ENCODE measurements at places on chromosomes 2 and 18.

- no peak for DNase-seq
Observed at GRCh38 chr2:120670371-120670770, 65.3 kb upstream of the GLI2 start.

DNA sequence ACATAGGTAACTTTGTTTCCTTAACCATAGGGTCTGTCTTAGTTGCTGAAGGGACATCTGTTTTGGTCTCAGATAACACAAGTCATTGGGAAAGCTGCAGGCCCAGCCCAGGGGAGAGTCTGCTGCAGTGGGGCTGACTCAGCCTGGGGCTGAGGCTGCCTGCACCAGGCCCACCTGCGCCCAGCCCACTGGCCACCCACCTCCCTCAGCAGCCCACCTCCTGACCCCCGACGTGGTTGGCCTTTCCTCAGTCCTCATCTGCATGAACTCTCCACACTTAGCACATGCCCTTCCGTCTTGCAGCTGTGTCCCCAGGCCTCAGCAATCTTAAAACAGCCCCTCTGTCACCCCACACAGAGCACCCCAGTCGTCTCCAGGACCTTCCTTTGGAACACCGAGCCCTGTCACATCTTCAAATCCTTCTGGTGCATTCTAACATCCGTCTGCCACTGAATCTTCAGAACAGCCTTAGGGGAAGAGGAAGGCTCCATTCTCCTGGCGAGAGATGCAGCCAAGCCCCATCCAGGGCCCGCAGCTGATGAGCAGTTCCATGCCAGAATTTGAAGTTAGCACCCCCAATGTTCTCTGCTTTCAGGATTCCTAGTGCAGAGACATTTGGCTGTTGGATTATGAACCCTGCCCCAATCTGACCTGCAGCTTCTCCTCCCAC lies 231.4 kb downstream of the SEPTIN10 start:
- DNase-seq, result no peak

GRCh38 chr2:212299333-212299732 lies 239.3 kb downstream of the ERBB4 start:
- DNase-seq, result no peak

GRCh38 chr2:65064728-65065552 lies 8.7 kb downstream of the CEP68 start:
- DNase-seq, result peak; percentile 60

DNA sequence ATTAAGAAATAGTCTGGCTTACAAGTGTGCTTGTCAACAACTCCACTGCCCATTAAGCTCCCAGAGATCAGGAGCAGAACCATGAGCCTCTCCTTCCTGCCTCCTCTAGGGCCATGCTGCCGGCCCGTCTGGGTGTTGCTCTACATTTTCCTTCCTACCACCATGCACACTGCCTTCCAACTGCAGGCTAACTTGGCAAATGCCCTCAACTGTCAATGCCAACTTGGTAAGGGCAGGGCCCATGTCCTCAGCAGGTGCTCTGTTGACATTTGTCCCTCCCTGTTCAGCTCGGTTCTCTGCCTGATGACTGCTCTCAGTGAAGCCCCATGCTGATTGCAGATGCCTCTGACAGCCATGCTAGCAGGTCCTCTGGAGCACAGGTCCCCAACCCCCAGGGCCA lies 345.2 kb downstream of the ALK start:
- no peak for DNase-seq

DNA sequence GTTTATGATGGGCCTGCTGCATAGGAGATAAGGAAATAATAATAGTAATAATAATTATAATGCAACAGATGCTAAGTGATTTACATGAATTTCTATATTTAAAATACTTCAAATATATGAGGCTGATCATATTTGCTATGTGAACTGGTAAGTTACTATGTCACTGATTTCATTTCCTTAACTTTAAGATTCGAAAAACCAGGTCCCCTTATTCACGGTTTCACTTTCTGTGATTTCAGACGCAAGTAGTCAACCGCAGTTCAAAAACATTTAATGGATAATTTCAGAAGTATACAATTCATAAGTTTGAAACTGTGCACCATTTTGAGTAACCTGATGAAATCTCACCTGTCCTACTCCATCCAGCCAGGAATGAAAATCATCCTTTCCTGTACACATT lies 1697.1 kb upstream of the LRRTM1 start:
- DNase-seq, result no peak

- DNase-seq, result no peak
Observed at GRCh38 chr2:119305497-119306195, 61.0 kb downstream of the C2orf76 start.

- no peak for DNase-seq
Observed at GRCh38 chr2:182866461-182867406, at the start of gene FRZB. TSS of gene FRZB (minus strand) at chr2:182866637. CDS start at chr2:182866552, 85 bp downstream.

DNA sequence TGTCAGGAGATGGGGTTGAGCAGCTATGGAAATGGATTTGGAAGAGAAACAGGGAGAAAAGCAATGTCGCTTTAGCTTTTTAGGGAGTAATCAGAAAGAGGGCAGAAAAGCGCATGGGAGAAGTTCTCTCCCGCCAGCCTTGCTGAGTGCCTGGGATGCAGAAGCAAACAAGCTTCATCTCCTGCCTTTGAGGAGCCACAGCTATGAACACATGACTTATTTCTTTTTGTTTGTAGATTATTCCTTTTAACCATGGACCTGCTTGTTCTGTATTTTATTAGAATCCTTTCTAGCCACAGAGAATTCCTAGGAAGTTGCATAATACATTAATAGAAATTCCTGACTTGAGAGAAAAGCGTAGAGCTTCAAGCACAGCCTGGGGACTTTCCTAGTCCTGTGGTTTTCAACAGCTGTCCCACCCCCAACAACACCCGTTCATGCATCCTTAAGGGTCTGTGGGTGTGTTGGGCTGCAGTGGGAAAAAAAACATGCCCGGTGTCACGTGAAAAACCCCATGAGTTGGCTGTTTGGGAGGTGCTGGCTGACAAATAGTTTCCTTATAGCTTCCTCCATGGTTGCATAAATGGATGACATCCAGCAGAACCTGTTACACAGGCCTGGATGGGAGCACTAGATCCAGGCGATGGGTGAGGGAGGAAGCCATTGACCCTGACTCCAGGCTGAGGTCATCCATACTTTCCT lies 14.9 kb downstream of the SLC9A4 start:
- DNase-seq, result no peak

- peak; percentile 87 for DNase-seq
Observed at GRCh38 chr2:224927646-224928173, 114.6 kb downstream of the DOCK10 start.

- DNase-seq, result no peak
Observed at GRCh38 chr18:62486290-62486964, 36.4 kb upstream of the ZCCHC2 start.

- no peak for DNase-seq
Observed at GRCh38 chr2:100893392-100894104, 73.6 kb downstream of the NPAS2 start.

GRCh38 chr18:6947338-6948030 lies 170.1 kb downstream of the LAMA1 start:
- no peak for DNase-seq

DNA sequence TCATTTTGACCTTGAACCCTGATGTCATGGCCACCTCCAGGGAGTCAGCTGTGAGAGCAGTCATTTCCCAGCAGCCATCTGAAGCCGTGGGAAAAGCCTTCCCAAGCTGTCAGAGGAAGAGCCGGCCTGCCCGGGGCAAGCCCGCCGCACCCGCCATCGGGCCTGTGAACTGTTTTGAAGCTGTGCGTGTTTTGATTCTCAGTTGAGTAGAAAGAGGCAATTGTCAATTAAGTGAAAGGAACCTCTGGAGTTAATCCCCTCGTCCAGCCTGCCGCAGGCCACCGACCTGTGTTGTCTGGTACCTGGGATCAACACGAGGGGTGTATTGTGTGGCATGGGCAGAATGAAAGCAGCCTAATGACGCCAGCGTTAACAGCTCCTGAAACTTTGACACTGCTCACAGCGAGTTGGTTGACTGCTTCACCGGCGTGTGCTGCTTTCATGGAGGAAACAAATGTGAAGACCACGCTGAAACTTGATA lies 318.4 kb downstream of the AGAP1 start:
- no peak for DNase-seq

- no peak for DNase-seq
Observed at GRCh38 chr2:61011678-61012077, 5.8 kb upstream of the PEX13 start.

DNA sequence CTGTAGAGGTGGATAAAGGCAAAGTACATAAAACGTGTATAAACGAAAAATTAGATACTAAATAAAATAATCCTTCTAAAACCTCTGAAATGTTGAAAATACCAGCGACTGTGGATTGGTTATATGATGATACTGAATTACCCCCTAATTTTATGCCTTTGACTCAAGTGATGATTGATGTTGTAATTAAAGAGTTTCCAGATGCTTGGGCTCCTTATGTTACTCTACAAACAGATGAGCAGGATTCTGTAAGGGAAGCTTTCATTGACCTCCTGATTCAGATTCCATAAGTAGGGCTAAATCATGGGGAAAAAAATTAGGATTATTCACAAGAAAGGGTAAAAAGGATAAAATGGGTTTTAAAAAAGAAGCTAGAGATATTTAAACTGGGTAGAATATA lies 418.2 kb upstream of the SLC39A10 start:
- DNase-seq, result no peak

DNA sequence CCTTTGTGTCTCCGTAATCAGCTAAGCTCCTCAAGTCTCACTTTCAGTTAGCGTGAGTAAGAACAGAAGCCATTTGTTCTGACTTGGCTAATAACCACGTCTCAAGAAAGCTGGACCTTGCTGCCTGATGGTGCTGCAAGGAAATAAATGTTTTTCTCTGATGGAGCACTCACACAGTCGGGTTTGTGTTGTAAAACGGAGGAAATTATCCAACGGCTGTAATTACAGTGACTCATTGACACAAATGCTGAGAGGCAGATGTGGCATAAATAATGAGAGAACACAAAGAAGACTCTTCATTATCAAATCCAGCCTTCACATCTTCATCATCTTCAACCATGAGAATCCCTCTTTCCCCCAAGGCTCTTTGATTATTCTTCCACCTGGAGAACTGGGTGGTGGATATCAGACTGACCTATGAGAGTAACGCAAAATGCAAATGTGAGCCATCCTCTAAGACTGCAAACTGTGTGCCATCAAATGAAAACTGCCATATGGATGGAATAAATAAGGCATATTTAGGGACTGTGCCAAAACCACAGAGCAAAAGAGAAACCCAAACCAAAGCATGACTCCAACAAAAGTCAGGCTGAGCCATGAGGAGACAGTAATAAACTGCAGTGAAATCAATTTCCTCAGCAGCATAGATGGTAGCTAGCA lies 252.6 kb downstream of the RND3 start:
- DNase-seq, result no peak

DNA sequence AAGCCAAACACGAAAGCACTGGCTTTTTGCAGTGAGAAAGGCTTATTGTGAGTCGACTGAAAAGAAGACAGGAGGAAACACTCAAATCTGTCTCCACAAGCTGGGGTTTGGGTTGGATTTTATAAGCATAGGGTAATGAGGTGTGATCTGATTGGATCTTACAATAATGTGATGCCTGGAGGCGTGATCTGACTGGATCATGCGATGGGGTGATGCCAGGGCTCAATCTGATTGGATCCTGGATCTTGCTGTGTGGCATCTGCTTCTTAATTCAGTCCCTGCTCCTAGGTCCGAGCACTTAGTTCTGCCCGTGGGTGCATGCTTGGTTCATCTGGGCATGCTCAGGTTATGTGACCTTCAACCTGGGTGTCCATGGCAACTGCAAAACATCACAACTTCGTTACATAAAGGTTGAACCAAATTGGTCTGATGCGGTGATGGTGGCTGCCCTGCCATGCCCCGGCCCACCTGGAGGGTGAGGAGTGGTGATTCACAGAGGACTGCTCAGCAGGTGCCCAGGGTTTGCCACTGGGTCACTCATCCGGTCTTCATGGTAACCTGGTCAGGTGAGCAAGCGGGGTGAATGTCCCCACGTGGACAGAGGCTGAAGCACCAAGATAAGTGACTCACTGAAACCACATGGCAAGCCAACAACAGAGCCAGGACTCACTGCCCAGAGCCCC lies 111.0 kb downstream of the KCNF1 start:
- no peak for DNase-seq

DNA sequence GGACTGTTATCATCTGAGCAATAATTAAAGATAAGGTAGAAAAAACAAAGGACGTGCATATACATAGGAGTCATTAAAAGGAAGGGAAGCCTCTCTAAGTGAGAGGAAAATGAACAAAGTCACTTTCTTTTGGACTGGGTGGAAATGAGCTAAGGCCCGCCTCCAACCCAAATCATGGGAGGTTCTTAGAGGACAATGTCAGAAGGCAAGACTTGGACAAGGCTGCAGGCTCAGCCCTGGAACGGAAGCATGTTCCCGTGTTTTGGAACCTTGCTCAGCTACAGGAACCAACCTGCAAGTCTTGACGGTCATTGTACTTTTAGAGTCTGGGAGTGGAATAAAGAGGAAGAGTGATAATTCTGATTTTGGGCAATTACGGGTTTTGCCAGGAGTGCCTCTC lies 59.4 kb upstream of the EPB41L3 start:
- no peak for DNase-seq

DNA sequence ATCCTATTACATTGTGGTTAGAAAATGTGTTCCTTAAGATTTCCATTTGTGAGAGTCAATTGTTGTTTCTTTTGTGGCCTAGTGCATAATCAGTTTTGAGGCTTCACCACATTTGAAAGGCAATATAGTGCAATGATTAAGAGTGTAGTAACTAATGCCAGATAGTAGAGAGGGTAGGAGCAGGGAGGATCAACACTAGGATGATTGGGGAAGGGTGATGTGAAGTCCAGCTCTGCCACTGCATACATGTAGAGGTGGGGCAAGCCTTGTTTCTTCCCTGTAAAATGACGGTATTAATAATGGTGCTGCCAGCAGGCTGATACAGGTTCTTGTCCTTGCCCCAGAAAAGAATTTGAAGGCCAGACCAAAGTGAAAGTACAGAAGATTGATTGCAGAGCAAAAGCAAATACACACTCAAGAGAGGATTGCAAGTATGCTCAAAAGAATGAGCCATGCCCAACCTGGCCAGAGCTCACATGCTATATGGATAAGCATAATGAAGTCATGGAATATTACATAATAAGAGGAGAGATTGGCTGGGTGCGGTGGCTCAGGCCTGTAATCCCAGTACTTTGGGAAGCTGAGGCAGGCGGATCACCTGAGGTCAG lies 8.0 kb downstream of the SP100 start:
- DNase-seq, result no peak

GRCh38 chr2:209872675-209873074 lies 101.0 kb downstream of the UNC80 start:
- DNase-seq, result no peak

- DNase-seq, result no peak
Observed at GRCh38 chr2:237271698-237272652, 142.0 kb downstream of the COL6A3 start.
